Activated CD8-positive, alpha-beta T cell treated with anti-CD3 and anti-CD28 coated beads for 36 hours (primary cell): ENCODE measurements at places on chromosomes 12 and 14. TPM values are rescaled to one million over a fixed set of nuclear protein-coding genes. Genes with fewer than 3 reads are reported as not detected.

The TMEM233 gene
- total RNA-seq: not detected

The SMIM41 gene
- total RNA-seq: not detected

The TCHP gene
- 19.9 TPM for total RNA-seq

DNA sequence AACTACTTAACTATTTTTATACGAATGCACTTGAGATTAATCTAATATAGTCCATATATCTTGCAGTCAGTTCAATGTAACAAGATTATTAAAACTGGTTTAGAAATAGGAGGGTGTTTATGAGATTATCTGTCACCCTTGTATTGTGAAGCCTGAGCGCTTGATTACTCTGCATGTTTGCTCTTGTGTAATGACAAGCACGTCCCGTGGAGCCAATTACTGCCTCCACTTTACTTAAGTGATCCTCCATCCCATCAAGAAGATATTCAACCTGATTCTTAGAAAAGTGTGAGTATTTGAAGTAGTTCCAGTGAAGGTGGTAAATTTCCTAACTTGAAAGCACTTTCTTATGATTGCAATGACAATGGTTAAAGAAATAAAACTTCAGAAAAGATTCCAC, 415.2 kb upstream of the GARIN6 start:
- H3K4me3 ChIP-seq: no peak overlapping the region
- H3K4me1 ChIP-seq: no peaks in the 10 kb centered on the region
- H3K36me3 ChIP-seq: no peaks in the 10 kb centered on the region
- H3K27ac ChIP-seq: no peak overlapping the region
- no peak for DNase-seq
- H3K27me3 ChIP-seq: no peaks in the 10 kb centered on the region

DNA sequence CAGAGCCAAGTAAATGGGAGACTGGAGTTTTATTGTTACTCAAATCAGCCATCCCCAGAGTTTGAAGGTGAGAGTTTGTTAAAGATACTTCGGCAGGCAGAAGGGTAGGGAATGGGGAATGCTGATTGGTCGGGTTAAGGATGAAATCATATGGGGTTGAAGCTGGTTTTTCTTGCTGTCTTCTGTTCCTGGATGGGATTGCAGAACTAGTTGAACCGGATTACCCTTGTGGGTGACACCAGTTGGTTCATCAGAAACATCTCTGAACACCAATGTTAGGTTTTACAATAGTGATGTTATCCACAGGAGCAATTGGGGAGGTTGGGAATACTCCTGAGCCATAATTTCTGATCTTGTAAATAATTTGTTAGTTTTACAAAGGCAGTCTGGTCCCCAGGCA, 18.7 kb upstream of the SMCO2 start:
- peaks cover 2% of the 10 kb centered on the region for H3K36me3 ChIP-seq
- H3K27me3 ChIP-seq: peaks cover 2% of the 10 kb centered on the region
- no peak for DNase-seq

GRCh38 chr12:8045952-8046944, 13.7 kb downstream of the FOXJ2 start:
- no peaks in the 10 kb centered on the region for H3K27me3 ChIP-seq
- H3K4me3 ChIP-seq: no peak overlapping the region
- H3K4me1 ChIP-seq: peaks cover 15% of the 10 kb centered on the region
- H3K36me3 ChIP-seq: peaks cover 48% of the 10 kb centered on the region

- H3K27ac ChIP-seq: no peak overlapping the region
- DNase-seq: no peak
- no peak overlapping the region for H3K4me3 ChIP-seq
- no peaks in the 10 kb centered on the region for H3K4me1 ChIP-seq
- H3K27me3 ChIP-seq: no peaks in the 10 kb centered on the region
Observed at GRCh38 chr12:97875064-97875463, 412.5 kb downstream of the RMST start.

DNA sequence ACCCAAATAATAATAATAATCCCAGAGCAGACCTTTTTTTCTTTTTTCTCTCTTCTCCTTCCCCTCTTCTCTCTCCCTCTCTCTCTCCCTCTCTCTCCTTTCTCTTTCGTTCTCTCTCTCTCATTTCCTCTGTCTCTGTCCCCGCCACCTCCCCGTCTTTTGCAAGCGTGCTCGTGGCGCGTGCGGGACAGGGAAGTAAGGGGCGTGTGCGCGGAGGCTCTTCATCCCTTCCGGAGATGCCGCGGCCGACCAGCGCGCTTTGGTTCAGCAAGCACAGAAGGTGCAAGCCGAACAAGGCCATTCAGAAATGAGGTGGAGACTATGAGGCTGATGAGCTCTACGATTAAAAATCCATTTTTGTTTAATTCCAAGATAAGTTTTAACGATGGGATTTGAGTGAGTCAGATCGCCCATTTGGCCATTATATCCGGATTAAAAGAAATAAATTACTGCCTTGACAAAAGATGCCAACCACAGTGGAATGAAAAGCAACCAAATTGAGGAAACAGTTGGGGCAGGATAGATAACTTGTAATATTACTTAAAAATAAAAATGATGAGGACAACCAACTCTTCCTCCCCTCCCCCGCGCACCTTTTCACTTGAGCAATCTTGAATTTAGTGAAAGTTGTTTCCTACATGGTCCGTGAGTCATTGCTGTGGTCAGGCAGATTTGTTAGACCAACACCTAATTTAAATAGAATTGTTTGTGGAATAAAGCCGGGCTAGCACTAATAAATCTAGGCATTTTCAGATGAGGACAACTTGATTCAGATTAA, 1.2 kb upstream of the AMIGO2 start:
- no peaks in the 10 kb centered on the region for H3K27me3 ChIP-seq
- peak overlapping the region; percentile 87 for H3K4me3 ChIP-seq
- peaks cover 79% of the 10 kb centered on the region for H3K4me1 ChIP-seq
- H3K36me3 ChIP-seq: peaks cover 32% of the 10 kb centered on the region
- peak; percentile 87 for DNase-seq

DNA sequence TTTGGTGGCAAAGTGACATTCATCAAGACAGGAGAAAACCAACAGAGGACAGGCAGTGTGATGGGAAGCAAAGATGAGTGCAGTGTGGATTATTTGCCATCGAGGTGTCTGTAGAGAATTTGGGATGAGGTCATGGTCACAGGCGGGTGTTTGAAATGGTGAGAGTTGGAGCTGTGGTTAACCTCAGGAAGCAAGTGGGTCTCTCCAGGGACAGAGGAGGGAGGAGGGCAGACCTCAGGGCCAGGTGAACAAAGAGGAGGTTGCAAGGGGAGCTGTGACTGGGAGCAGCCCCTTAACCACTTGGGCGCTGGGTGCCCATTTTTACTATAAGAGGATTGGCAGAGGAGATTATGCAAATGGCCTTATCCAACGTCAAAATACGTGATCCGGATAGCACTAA, 7.0 kb downstream of the FZD10 start:
- no peaks in the 10 kb centered on the region for H3K4me1 ChIP-seq
